HS-5 (cell line): ENCODE measurements at places on chromosomes 7 and 10.

DNA sequence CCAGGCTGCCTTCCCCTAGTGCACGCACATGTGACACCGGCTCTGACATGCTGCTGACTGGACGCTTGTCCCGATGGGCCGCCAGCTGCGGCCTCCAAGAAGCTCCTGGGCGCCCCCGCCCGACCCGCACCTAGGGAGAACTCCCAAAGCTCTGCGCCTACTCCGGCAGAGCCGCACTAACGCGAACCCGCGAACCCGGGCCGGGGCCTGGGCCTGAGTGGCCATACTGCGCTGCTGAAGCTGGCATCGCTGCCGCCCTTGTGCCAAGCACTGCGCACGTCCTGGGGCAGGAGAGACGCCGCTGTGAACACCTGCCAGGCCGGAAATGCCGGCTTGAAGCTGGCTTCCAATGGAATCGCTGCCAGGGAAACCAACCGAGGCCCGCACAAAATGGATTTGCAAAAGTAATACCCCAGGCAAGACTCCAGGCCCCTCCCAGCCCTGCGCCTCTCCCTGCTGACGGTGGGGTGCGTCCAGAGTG is 85.1 kb downstream of the WASHC2A start:
- DNase-seq, result no peak

DNA sequence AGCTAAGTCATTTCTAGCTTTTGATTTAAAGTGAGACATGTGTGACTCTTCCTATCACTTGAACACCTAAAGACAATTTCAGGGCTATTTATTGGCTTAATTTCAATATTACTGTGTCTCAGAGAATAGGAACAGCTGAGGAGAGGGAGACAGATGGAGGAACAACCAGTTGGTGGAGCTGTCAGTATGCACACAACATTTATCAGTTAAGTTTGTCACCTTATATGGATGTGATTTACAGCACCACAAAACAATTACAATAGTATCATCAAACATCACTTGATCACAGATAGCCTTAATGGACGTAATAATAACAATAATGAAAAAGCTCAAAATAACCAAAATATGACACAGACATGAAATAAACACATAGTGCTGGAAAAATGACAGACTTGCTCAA is 129.6 kb downstream of the NPSR1 start:
- DNase-seq, result no peak

DNA sequence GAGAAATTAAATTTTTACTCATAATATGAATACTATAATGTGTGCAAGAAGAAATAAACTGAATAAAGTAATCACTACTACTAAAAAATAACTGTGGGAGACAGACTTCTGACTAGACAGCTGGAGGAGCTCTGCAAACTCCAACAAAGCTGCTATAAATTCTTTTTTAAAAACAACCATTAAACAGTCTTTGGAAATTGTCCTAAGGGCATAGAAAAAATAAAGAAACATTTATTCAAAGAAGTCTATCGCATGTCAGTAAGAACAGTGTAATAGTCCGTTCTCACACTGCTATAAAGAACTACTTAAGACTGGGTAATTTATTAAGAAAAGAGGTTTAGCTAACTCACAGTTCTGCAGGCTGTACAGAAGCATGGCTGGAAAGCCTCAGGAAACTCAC is 56.0 kb downstream of the ZPBP start:
- no peak for DNase-seq

GRCh38 chr7:128347647-128348097 is 4.0 kb upstream of the RBM28 start:
- DNase-seq, result no peak

DNA sequence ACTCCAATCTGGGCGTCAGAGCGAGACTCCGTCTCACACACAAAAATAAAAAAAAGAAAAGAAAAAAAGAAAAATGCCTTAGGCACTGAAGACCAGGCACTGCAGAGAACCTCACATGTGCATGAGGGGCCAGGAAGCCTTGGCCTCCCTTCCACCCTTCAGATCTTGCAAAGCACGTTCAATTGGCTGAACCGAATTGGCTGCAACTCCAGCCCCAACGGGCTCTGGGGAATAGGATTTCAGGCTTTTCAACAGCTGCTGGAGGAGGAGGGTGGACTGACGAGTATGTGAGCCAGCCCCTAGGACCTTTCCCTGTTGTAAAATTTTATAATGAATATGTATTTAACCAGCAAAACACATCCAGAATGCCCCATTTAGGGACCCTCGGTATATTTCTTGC is 16.7 kb downstream of the TMEM120A start:
- DNase-seq, result no peak

DNA sequence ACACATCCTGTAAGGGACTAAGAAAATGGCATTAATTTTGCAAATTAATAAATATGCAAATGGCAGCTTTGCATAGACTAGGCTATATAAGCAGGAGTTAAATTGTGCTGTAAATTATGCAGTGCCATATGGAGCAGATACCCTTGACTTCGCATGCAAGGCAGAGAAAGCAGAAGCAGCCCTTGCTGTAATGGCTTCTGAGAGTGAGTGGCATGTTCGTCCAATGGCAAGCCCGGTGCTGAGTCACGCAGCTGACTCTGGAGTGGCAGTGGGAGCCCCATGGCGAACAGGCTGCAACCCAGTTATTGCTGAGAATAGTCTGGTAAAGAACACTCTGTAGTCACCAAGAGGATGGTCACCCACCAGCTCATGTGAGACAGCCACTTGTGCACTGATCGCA is 1186.5 kb downstream of the TYW1 start:
- DNase-seq, result no peak

DNA sequence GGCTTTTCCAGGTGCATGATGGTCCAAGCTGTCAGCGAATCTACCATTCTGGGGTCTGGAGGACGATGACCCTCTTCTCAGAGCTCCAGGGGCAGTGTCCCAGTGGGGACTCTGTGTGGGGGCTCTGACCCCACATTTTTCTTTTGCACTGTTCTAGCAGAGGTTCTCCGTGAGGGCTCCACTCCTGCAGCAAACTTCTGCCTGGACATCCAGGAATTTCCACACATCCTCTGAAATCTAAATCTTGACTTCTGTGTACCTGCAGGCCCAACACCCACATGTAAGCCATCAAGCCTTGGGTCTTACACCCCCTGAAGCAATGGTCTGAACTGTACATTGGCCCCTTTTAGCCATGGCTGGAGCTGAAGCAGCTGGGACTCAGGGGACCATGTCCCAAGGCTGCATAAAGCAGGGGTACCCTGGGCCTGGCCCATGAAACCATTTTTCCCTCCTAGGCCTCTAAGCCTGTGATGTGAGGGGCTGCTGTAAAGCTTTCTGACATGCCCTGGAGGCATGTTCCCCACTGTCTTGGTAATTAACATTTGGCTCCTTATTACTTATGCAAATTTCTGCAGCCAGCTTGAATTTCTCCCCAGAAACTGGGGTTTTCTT is 86.9 kb downstream of the ZNF783 start:
- DNase-seq, result no peak

GRCh38 chr7:87424075-87424474 is 51.4 kb downstream of the ABCB4 start:
- no peak for DNase-seq

- DNase-seq, result peak; percentile 67
Measured at GRCh38 chr10:32139223-32140073, 83.2 kb upstream of the KIF5B start.

DNA sequence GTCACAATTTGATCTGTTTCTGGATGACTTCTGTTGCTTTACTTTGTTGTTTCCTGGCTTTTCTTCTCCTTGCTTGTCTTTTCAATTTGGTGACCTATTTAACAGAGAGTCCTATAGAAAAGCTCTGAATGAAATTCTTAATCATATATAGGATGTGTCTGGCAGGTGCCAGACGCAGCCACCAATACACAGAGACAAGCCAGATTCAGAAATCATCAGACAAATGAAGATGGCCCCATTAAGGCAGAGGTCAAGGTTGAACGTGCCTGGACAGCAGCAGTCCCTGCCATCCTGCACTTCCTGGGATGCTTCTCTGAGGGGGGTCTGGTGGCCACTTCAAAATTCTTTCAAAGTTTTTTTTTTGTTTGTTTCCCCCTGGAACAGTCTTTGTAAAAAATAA is 846.7 kb upstream of the COBL start:
- no peak for DNase-seq

DNA sequence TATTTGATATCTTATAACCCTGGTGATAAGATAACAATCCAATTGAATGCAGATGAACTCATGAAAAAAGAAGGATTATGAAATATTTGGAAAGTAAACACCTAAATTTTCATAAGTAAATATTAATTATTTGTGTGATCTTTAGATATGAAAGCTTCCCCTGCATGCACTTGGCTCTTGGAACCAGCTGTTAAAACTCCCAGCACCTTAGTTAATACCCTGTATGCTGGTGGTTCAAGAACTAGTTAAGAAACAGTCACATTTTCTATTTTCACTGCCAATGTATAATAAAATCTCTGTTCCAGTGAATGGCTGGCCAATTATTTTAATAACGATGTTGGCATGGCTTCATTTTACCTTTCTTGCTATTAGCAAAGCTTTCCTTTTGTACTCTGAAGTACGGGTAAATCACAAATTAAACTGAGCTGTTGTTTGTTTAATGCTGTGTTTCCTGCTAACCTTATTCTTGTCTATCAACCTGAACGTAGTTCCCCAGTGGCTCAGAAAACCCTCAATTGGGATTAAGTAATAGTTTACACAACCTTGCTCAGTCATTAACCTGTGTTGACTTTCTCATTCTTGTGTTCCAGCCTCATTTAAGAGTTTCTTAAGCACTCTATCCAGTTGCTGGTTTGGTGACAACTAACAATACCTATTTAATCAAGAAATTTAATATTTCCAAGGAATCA is 38.9 kb downstream of the MET start:
- no peak for DNase-seq

DNA sequence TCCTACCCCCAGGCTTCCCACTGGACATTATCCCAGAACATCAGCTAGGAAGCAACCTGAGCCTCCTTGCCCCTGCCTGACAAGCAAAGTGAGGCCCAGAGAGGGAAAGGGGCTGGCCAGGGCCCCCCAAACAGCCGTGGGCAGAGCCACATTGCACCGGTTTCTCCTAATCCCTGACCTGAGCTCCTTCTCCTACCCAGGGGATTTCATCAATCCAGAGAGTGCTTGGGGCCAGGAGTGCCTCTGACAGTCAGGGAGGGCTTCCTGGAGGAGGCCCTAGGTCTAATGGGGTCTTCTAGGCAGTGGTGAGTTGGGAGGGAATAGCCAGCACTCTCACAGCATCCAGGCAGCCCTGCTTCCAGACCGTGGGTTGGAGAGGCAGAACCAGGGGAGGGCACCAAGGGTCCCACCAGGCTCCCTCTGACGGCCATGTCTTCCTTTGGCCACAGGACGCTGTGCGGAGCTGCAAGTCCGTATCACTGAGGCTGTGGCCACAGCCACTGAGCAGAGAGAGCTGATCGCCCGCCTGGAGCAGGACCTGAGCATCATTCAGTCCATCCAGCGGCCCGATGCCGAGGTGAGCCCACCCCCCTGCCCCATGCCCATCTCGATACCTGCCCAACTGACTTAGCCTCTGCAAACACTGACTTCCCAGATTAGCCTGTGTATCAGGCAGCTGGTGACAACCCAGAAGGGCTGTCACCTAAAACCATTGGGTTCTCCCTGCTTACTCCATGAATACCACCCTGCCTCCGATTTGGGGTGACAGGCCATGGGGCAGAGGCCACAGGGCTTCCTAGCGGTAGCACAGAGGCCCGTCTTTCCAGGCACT is 13.5 kb upstream of the SH2B2 start:
- DNase-seq, result no peak

DNA sequence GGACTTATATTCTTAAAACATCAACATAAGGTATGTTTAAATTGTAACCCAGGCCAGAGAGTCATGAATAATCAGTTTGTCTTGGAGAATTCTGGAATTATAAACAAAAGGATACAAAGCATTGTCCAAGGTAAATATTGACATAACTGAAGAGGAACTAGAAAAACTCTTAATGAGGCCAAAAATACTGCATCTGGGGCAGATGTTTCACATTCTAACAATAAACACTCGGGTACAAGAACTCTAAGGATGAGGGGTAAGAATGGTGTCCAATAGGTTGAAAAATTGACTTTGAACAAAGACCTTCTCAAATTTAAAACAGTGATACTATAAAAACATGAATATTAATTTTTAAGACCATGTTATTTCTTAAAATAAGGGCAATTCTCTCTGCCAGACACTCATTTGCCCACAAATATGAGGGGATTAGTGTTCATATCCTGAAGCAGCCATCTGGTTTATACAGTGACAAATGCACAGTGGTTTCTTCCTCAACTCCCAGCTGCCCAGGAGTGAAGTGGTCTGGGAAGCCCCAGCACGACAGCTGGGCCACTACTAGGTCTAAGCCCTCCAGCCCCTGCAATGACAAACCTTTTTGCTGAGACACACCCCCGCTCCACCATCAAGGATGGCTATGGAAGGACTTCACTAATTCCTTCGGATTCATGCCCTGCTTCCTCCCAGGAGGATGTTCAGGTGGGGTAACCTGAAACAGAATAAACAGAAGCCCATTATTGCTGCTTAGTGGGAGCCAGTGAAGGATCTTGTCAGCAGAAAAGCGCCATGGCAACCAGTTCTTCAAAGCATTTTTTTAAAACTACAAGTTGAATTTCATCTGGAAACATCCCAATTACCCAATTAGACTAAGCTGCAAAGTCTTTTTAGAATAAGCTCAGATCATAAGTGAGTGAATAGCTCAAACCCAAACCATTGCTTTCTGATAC is 107.5 kb upstream of the ARID5B start:
- DNase-seq, result no peak

DNA sequence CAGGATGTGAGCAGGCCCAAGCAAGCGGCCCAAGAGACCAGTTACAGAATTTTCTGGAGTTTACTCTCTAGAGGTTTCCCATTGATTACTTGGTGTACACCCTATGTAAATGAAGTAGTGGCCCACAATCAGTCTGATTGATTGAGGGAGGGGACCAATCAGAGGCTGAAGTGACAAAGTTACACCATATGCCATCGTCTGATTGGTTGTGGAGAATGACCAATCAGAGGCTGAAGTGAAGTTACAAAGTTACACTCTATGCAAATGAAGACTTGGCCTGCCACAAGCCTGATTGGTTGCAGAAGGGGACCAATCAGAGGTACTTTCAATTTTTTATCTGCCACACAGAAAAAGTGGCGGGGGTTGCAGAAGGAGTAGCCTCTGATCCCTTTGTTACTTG is 83.7 kb downstream of the KIF20B start:
- DNase-seq, result no peak

DNA sequence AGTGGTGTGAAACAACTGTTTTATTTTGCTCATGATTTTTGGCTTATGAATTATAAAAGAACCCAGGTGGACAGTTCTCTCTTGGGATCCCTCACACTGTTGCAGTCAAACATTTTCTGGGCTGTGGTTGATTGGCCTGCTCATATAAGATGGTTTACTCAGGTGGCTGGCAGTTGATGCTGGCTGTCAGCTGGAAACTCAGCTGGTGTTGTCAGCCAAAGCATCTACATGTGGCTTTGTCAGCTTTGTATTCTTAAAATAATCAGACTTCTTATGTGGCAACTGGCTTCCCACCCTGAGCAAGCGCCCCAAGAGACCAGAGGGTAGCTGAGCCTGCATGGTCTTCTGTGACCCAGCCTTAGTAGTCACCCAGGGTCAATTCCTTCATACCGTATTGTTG is 534.7 kb downstream of the NRG3 start:
- DNase-seq, result no peak

GRCh38 chr7:68776326-68776725 is 821.9 kb upstream of the AUTS2 start:
- no peak for DNase-seq
